Jurkat, Clone E6-1 (cell line): ENCODE measurements at places on chromosomes 4 and X.
A peak's percentile ranks its signal among the peaks of the same experiment; 100 is the strongest.

DNA sequence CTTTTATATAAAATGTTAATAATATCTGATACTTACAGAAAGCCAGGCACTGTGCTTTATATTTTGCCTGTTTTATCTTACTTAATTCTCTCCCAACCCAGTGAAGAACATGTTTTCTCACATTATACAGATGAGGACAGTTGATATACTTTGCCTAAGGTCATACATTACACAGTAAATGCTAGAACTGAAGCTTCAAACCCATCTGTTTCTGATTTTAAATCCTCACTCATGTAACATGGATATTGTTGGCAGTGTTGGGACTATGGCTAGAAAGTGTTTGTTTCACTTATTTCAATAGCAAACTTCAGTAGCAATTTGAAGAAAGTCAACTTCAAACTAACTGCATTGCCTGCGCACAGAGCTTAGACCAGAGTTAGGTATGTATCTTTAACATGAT is 57.4 kb downstream of the RAPGEF2 start:
- DNase-seq: no peak

DNA sequence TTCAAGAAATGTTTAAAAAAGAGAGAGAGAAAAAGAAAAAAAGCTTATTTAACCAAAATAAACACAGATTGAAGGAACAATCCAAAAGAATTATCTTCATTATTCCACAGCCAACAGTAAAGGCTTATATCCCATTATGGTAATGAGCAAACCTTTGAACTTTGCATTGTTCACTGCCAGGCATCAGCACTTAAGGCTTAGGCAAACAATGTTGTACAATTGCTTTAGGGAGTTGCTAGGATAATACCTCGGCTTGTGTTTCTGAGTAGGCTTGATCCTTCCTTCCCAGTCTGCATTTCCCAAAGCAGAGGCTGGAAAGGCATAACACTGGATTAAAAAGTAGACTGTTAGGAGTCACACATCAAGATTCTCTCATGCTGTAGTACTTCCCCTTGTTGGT is 352.7 kb upstream of the IGFBP7 start:
- no peak for DNase-seq

DNA sequence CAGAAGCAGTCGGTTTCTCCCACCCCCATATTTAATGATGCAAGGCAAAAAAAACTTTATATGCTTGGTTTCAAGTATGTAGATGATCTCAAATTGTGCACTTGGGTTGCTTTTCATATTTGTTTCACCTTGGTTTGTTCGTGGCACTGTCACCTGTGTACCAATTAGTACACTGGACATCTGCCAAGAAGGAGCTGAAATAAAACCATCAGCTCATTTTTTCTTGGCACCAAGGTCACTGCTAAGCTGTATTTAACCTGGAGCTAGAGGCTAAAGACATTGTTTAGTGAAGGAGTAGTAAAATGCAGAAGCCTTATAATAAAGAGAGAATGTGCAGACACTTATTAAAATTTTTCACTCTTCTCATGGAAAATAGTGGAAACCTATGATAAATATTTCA is 430.8 kb downstream of the ARHGAP24 start:
- DNase-seq: no peak

- DNase-seq: no peak
Observed at GRCh38 chr4:116244771-116245170, 840.6 kb downstream of the TRAM1L1 start.

GRCh38 chr4:86972997-86973396 is 38.2 kb downstream of the AFF1 start:
- peak; percentile 57 for DNase-seq

GRCh38 chrX:47145395-47146120 is 537 bp downstream of the RBM10 start:
- DNase-seq: no peak

DNA sequence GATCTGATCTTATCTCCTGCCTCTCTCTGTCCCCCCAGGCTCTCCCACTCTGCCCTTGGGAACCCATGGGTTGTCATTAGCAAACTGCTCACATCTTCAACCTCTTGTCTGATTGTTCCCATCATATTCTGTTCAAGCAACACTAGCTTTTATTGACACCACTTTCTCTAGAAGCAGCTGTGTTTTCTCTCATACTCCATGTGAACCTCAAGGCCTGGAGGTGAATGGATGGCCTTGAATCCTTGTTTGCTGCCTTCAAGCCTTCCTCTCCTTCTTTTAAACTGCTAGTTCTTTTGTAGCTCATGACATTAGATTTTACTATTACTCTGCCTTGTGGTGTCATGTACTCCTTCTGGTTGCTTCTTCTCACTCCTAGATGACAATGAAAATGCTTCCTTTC is 149.5 kb upstream of the WDFY3 start:
- DNase-seq: no peak

DNA sequence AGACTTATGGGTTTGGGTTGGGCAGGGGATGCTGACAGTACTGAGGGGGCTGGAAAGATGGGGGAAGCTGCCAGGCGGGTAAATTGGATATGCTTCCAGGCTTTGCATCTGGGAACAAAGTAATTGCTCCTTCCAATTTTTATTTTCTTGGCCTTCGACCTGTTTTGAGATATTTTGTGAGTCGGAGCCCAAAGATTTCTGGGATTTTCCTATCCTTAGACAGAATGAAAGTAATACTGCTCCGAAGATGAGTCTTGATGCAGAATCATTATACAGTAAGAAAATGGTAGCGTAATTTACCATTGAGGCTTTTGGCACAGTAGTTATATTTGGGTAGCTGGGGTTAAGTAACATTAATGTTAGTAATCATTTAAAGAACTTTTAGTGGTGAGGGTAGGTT is 1.4 kb downstream of the SMARCA5 start:
- no peak for DNase-seq

DNA sequence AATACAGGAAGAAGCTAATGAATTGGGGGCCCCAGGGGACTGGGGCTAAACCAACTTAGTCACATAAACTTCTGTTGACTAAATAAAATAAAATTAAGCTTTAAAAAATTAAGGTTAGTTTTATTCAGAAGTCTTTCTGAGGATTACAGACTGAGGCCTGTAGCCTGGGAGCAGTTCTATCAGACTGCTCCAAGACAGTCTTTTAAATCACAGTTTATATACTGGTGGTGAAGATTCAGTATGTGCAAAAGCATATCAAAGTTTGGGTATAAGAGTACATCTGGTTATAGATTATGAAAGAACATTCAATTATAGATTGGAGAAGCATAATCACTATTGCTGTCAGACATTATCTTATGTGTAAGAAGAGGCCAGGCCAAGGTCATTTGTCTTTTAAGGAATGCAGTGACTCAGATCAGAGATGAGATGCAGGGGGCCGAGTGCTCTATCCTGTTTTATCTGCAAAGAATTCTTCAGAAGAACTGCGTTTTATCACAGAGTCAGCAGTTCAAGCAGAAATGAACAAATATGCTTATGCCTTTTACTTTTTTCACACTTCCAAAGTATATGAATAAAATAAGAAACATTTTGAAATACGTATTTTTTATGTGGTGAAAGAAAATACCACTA is 109.4 kb downstream of the PDHA2 start:
- no peak for DNase-seq

DNA sequence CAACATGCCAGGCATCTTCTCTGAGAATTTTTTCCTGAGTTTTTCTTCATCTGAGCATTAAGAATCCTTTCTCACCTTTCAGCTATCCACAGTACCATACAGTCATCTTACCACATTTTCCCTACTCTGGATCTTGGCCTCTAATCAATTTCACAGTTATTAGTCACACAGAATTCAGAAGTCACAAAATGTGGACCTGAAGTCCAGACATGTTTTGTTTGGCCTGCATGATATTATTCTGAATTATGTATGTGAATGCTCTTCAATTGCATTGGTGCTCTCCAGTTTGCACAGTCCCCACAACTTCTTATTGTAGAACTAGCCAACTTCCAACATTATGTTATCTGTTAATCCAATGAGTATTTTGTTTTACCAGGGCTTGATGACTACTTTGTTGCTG is 102.3 kb upstream of the GRIA3 start:
- DNase-seq: no peak

DNA sequence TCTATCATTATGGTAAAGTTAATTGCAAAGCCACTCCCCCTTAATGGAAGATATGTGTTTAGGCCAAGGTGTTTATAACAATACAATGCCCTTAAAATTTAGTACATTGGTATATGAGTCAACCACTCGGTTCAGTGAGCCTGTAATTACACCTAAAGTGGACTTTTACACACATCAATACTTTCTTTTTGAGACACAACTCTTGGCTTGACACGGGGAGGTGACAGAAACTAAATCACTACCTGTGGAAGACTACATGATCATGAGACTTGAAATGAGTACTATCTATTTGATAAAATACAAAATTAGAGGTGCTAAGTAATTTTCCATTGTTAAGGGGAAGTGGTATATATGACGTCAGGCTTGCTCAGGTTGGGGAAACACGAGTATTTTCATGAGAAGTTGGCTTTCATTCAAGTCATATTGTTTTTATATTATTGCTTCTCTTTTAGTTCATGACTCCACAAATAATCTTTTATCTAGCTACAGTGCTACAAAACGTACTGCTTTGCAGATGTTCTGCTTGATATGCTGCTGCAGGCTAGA is 918.3 kb downstream of the ARAP2 start:
- no peak for DNase-seq

DNA sequence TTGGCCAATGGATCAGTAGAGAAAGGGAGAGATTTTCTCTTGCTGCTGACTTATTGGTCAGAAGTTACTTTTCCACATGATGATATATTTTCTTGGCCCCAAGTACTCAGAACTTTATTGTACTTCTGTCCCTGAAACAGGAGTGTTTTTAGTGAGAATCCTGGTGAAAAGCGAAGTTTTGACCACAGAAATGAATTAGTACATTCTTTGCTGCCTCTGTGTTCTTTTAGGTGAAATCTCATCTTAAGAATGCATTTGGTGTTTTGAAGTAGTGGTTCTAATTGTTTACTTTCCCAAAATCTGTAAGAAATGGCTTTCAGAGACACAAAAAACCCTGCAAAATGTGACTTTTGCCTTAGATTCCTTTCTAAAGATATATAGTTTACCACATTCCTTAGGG is 240.4 kb downstream of the FRMPD4 start:
- DNase-seq: no peak

- no peak for DNase-seq
Observed at GRCh38 chr4:128639541-128640270, 169.8 kb upstream of the JADE1 start.

- no peak for DNase-seq
Observed at GRCh38 chr4:17437396-17437795, 74.5 kb downstream of the QDPR start.

GRCh38 chr4:70504733-70505132 is 13.6 kb upstream of the AMTN start:
- DNase-seq: no peak

GRCh38 chrX:110414679-110415439 is 56.2 kb downstream of the RTL9 start:
- DNase-seq: no peak

- peak; percentile 10 for DNase-seq
Observed at GRCh38 chrX:121000589-121000988, 15.0 kb upstream of the CT47A1 start.

DNA sequence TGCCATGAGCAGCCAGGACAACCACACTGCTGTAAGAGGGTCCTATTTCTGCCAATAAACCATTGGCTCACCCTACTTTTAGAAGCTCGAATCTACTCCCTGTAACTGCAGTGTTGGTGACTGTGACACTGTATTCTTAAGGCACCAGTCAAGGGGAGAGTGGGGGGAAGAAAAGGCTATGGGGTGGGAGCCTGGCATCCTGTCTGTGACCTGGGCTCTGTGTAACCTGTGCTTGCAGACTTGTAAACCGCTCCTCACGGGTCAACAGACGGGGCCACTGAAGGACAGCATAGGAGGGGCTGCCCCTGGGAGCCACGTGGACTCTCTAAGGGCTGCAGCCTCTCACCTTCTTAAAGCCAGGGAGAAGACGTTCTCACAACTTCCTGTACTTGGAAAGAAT is 42.2 kb upstream of the ENPP6 start:
- no peak for DNase-seq
